ENCODE measurements at places on chromosomes 4 and X.

GRCh38 chr4:73702796-73703287, 37.5 kb upstream of the CXCL8 start:
- no peak for DNase-seq

- DNase-seq, result no peak
Observed at GRCh38 chrX:87808576-87809243, 291.1 kb downstream of the KLHL4 start.

- DNase-seq, result no peak
Observed at GRCh38 chrX:22575161-22575845, 302.6 kb downstream of the CBLL2 start.

DNA sequence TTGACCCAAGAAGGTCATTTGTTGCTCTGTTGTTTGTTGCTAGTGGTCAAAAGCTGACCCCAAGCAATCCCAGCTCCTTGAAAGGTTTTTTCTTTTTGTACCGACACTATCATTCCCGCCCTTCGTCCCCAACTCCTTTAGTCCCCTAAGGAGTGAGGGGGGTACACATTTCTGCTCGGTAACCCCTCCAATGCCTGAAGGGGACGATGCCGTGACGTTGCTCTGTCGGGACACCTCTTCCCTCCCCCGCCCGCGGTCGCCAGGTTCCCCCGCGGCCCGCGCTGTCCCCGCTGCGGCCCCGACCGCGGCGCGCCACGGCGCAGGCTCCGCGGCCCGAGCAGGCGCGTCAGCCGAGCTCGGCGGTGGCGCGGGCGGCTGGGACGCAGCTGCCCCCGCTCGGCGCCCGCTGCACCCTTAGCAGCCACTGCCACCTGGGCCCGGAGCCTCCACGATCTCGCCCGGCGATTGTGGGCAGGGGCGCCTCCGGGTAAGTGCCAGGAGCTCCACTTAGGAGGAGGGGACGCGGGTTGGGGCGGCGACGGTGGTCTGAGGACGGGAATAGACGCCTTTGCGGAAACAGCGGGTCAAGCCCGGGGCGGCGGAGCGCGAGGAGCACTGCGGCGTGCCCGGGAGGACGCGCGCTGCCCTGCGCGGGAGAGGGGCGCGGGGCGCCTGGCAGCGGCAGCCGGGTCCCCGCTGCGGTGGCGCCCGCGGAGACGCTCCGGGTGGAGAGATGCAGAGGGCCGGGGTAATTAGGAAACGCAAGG, at the start of gene GLRB:
GLRB (plus strand) TSS at position 340 of the 767 bp plus-strand sequence. CDS start 1,875 bp downstream, outside the sequence.
- DNase-seq, result peak; percentile 19

- DNase-seq, result no peak
Observed at GRCh38 chrX:31168551-31168950, 96.7 kb upstream of the FTHL17 start.

DNA sequence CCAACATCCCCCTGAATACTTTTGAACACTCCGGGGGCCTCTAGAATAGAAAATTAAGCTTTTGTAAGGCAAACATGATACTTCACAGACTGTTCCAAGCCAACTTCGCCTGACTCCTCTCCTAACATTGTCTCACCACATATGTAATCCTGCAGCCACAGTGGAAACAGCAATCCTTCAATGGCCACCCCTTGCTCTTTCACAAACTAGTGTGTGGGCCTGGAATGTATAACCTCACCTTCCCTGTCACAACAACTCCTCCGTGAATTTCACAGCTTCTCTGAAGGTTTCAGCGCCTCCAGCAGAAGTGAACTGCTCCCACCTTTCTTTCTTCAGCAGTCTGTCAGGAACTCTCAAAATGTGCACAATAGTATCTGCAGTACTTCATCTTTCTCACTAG, 185.1 kb downstream of the ADGRL3 start:
- no peak for DNase-seq

All from RWPE1 (cell line).